ENCODE measurements at places on chromosomes 5 and 9.

- no peak for DNase-seq
These were observed 53.9 kb downstream of the IRX2 start for GRCh38 chr5:2697446-2698200.

GRCh38 chr9:17651725-17652124, 72.9 kb downstream of the SH3GL2 start:
- DNase-seq, result no peak

DNA sequence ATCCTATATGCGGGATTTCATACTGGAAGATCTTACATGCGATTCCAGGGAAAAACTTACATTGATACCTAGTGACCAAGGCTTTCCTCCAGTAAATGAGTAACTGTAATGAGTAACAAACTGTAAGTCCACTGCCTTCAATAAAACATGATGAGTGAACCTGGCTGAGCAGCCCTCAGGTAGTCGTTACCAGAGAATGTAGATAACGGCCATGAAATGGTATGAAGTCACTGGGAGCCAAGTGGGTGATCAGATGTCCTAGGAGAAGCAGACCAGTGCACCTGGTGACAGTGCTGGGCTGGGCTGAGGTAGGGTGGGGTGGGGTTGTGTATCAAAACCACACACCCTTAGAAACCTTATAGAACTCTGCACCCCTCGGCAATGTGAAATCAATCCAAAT, 203.6 kb downstream of the ALDH1A1 start:
- DNase-seq, result no peak

DNA sequence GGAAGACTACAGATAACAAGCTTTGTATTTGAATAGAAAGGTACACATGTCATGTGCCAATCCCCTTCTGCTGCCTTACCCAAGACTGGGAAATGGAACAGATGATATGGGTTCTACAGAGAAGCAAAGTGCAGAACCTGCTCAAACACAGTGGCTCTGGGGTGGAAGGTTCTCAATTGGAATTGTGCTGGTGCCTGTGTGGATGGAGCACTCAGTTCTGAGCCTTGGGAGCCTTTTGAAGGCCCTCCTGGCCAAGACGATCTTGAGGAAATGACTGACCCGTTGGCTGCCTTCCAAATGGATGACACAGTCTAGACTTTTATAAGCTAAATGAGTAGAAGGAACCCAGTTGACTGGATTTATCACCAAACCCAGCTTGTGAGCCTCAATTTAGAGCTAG, 4.2 kb upstream of the PRSS3 start:
- no peak for DNase-seq

GRCh38 chr9:121138973-121139372, 62.7 kb downstream of the RAB14 start:
- DNase-seq, result no peak

DNA sequence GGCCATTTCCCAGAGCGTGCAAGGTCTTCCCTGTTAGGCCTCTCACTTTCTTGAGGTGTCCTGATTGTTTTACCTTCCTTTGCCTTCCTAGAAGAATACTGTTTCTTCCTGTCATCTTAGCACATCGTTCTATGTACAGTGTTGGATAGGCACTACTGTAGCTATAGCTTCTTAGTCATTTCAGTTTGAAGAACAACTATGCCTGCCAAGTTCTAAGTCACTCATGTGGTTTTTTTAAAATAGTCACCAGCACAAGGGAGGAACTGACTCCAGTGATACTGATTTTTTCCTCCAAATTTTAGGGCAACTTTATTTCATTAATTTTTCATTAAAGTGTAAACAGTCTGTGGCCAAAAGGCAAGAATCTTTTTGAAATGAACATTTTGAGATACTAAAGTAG, 122.4 kb upstream of the NR5A1 start:
- no peak for DNase-seq

- DNase-seq, result no peak
These were observed 18.0 kb upstream of the JADE2 start for GRCh38 chr5:134507452-134507851.

- DNase-seq, result no peak
These were observed 2.0 kb downstream of the LHX2 start for GRCh38 chr9:124013309-124014210.

DNA sequence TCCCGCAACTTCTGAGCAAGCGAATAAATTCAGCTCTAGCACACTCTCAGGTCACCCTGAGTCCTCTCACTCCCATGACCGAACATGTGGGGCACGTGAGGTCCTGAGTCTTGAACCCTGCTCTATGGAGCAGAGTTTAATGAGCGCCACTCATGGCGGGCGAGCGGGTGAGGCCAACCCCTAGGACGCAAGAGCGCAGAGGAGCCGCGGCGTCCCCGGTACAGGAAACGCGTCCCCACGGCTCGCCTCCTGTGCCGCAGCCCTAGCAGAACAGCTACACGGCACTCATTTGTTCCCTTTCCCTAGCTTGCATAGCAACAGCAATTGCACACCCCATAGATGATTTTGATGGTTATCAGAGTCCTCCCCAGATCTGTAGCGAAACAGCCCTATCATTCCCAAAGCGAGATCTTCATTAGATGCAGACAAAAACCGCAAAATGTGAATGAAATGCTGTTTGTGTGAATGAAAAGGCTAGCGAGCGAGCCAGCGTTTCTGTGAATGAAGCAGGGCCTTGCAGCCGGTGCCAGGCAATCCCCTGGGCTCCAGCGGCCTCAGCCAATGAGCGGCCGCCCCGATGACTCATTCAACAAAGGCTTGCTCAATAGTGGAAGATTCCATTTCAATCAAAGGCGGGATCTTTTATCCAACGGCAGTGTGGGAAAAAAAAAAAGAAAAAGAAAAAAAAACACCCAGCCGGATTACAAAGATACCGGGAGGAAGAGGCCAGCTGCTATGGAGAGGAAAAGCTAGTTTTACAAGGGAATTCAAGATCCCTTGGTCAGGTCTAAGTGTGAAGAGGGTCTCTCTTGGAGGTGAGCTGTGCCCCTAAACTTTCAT, 1.5 kb upstream of the SHC3 start:
- DNase-seq, result peak; percentile 76

- DNase-seq, result no peak
These were observed 5.1 kb downstream of the TRMT10B start for GRCh38 chr9:37758747-37759146.

GRCh38 chr9:21031091-21031807, at the start of gene HACD4:
TSS of gene HACD4 (minus strand) at chr9:21031640. CDS start at chr9:21031590, 50 bp downstream.
- DNase-seq, result peak; percentile 73

DNA sequence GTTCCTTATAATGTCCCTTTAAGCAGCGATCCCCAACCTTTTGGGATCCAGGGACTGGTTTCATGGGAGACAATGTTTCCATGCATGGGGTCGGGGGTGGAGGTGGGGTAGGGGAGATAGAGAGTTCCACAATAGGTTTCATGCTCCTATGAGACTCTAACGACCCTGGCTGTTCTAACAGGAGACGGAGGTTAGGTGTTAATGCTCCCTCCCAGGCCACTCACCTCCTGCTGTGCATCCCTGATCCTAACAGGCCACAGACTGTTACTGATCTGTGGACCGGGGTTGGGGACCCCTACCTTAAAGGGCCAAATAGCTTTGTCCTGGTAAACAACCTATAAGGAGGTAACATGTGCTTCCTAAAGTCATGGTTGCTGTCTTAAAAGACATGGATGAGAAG, 602.5 kb upstream of the RGMB start:
- no peak for DNase-seq

DNA sequence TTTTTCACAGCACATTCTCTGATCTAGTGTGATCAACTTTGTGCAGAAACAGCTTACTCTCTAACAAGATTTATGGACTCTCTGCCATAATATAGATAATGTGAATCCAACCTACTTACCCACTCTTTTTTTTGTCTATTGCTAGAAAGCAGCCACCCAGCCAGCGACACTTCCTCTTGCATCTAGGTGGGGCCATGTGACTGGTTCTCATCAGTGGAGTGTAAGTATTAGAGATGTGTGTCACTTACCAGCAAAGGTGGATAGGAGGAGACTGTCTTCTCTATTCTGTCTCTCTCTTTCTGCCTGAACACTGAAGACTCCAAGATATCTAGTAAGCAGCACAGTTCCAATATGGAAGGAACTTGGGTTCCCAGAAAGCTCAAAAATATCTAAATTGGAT, 174.8 kb downstream of the MCTP1 start:
- no peak for DNase-seq

DNA sequence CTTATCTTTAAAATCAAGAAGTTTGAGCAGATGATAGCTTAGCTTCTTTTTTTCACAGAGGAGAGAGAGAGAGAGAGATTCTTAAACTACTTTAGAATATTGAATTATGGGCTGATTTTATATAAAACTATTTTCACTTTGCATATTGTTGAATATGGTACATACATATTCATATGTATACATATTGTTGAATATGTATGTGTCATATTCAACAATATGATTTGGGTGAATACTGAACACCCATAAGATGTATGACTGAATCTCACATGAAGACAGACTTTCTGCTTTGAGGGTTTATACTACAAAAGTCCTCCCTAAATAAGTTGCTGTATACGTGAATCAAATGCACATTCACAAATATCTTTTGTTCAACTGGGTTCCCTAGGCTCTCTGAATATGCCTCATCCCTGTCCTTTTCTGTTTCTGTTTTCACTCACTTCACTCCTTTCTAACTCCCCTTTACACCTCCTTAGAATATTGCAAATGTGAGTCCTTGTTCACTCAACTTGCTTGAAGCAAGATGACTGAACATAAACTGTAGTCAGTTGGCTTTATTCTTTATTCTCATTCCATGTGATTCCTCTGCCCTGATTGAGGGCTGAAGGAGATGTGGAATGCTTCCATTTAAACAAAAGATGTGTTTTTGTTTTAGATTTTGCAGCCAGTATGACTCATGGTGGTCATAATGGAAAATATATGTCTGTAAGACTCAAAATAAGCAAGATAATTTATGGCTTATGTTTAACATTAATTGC, 225.4 kb upstream of the DAB2 start:
- peak; percentile 17 for DNase-seq

- DNase-seq, result no peak
These were observed 12.2 kb downstream of the TENT4A start for GRCh38 chr5:6725421-6725820.

DNA sequence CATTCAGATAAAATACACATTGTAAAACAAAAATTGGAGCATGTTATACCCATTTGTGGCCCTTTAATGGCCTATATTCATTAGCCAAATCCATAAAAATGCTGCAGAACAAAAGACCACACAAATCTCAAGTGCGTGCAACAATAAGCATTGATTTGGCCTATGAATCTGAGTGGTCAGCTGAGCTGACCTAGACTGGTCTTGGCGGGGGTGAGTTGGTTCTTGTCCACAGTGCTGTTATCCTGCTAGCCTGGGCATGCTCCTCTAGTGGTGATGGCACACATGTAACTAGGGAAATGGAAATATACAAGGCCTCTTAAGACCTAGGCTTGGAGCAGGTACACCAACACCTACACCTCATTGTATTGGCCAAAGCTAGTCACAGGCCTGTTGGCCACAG, 122.2 kb upstream of the TBCA start:
- DNase-seq, result no peak

DNA sequence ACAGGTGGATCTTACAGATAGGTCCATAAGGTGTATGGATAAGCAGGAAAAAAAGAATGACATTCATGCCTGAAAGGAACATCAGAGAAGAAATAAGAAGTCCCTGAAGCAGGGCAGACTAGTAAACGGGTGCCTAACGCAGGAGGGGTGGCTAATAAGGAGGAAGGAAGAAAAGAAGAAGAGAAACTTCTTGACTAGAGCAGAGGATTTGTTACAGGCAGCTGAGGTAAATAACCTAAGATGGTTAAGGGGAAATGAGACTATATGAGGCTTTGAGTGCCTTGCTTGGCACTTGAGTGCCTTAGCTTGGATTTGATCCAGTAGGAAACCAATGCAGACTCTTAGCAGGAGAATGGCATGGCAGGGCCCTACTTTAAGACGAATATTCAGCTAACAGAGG, 313.5 kb upstream of the PDE4D start:
- DNase-seq, result no peak

GRCh38 chr5:62342476-62342837, 36.5 kb downstream of the KIF2A start:
- no peak for DNase-seq

DNA sequence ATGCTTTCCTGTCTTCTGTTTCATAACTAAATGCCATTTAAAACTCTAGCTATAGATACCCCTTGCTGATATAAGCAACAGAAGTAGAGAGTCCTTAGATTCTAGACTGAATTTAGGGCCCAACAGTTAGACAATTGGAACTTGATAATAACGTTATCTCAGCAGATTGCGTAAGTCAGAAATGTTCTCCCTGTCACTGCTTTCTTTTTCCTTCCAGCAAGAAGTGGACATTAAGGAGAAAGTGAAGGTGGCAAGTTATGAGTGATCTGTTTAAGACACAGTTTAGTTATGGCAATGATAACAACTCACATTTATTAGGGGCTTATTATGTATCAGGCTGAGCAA, 6.9 kb upstream of the GLIS3 start:
- DNase-seq, result no peak

GRCh38 chr9:86034863-86035734, 64.3 kb downstream of the GOLM1 start:
- peak; percentile 22 for DNase-seq

DNA sequence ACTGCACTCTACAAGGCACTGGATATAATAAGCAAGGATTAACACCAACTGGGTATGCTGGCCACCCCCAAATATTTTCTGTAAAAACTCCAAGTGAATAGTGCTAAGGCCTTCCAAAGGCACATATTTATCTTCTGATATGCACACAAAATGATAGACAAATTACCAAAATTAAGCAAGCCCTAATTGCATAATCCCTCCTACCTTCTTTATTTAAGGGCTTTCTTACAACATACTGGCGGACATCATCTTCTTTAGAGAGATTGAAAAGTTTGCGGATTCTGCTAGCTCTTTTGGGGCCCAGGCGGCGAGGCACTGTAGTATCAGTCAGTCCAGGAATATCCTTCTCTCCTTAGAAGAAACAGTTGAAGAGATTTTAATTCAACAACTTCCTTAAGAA, 1.9 kb downstream of the RPS6 start:
- no peak for DNase-seq

DNA sequence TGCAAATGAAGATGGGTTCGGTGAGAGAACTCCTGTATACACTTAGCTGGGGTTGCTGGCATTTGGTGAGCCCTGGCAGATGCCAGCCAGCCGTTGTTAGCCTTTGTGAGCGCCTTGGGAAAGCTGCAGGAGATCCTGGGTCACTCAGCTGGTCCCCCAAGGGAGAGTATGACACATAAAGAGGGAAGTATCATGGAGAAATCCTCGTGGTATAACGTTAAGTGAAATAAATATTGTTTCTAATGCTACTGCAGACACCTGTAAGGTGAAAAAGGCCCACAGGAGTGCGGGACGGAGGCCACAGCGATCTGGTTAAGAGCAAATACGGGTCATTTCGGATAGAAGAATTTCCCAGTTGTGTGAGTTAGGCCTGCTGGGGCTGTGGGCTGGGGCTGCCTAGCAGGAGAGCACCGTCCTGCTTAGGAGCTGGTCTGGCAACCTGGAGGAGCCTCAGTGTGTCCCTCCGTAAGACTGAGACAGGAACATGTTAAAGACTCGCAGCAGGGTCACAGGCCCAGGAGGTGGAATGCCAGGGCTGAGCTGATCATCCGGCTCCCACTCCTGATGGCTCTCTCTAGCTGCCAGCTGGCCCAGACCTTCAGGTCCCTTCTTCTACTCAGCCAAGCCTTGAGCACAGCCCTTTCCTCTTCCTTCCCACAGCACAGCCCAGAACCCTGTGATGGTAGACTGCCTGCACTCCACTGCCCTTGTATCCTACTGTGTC, 4.9 kb downstream of the NKX2-5 start:
- no peak for DNase-seq

- no peak for DNase-seq
These were observed 568.5 kb upstream of the RIOK2 start for GRCh38 chr5:97751540-97751939.
